ENCODE measurements at places on chromosomes 1 and 21. TPM values are rescaled to one million over a fixed set of nuclear protein-coding genes. Genes with fewer than 3 reads are reported as not detected.

DNA sequence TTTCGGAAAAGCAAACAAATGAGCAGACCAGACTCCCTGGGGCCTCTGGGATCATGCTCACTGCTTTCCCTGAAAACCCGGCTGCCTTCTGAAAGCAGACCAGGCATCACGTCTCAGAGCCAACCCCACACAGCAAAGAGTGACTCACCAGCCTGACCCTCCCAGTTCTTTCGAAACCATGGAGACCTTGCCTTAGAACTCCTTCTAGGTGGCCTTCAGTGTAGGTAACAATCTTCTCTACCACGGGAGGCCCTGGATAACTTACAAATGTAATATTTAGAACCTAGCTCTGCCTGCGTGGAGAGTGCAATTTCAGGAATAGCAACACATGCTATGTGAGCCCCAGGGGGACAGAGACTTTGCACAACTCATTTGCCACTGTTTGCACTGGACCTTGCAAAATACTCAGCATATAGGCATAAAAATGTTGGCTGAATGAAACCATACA, 105.2 kb downstream of the SUSD4 start:
- no peak for DNase-seq
- H3K36me3 ChIP-seq: no peaks in the 10 kb centered on the region
- no peak overlapping the region for H3K27ac ChIP-seq
- H3K4me3 ChIP-seq: no peak overlapping the region
- peaks cover 16% of the 10 kb centered on the region for H3K27me3 ChIP-seq

DNA sequence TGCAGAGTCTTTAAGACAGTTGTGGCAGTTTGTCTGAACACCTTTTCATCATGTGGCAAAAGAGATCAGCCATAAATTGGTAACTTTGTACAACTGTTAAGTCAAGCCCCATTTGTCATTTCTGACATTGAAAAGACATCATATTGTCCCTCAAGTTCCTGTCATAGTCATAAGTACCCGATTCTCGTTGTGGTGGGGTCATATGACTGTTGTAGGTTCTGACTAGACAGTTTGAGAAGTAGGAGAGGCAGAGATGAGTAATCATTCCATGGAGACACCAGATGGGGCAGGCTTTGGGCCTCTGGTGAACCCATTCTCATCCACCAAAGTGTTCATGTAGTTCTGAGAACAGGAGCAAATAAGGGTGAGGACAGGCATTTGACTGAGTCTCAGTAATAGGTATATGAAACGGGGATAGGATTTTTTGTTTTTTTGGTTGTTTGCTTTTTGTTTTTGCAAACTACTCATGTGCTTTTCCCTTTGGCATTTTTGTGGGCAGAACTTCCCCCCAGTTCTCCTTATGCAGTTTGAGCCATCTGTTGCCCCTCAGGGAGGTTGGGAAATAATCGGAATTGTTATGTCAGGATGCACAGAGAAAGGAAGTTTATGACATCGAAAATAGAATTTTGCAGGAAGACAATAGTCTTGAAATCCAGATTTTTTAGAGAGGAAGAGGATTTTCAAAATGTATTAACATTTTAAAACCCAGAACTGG, 86.9 kb upstream of the KCNE2 start:
- H3K4me1 ChIP-seq: peaks cover 34% of the 10 kb centered on the region
- DNase-seq: no peak
- H3K36me3 ChIP-seq: no peaks in the 10 kb centered on the region
- H3K27me3 ChIP-seq: peaks cover 6% of the 10 kb centered on the region
- H3K27ac ChIP-seq: no peak overlapping the region

- H3K27ac ChIP-seq: peak overlapping the region; percentile 82
- no peak for DNase-seq
- no peaks in the 10 kb centered on the region for H3K27me3 ChIP-seq
Observed at GRCh38 chr1:214280386-214281020, 456 bp upstream of the SMYD2 start.

DNA sequence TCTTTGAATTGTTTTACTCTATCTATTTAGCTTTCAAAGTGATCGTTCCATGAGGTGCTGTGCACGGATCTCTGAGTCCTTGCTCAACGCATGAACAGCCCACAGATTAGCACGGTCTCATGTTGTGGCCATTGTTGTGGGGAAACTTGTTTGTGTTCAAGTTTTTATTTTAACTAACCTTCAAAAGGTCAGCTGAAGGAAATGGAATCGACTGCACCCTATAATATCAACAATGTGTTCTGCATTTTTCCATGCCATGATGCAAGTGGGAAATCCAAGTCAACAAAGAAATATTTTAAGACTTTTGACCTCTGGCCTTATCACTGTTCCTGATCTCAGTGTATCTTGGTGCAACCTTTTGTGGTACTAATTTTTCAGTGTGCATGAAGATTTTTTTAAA, 6.1 kb downstream of the SH2D1B start:
- peaks cover 8% of the 10 kb centered on the region for H3K4me1 ChIP-seq
- no peaks in the 10 kb centered on the region for H3K36me3 ChIP-seq
- H3K4me3 ChIP-seq: no peak overlapping the region
- no peak for DNase-seq
- no peak overlapping the region for H3K27ac ChIP-seq
- peaks cover 2% of the 10 kb centered on the region for H3K27me3 ChIP-seq

The KDF1 gene
- total RNA-seq: not detected

GRCh38 chr1:157136133-157136532, 2.1 kb downstream of the ETV3 start:
- no peak for DNase-seq
- peaks cover 43% of the 10 kb centered on the region for H3K36me3 ChIP-seq
- peak overlapping the region; percentile 88 for H3K27ac ChIP-seq
- H3K4me1 ChIP-seq: peaks cover 31% of the 10 kb centered on the region
- H3K27me3 ChIP-seq: no peaks in the 10 kb centered on the region

The GBP2 gene
- 1.6 TPM for total RNA-seq

The NCAM2 gene
- 135 TPM for total RNA-seq

- DNase-seq: no peak
- no peak overlapping the region for H3K4me3 ChIP-seq
- no peak overlapping the region for H3K27ac ChIP-seq
- H3K4me1 ChIP-seq: peaks cover 37% of the 10 kb centered on the region
- H3K36me3 ChIP-seq: no peaks in the 10 kb centered on the region
Observed at GRCh38 chr1:162171111-162171510, 101.6 kb downstream of the NOS1AP start.

DNA sequence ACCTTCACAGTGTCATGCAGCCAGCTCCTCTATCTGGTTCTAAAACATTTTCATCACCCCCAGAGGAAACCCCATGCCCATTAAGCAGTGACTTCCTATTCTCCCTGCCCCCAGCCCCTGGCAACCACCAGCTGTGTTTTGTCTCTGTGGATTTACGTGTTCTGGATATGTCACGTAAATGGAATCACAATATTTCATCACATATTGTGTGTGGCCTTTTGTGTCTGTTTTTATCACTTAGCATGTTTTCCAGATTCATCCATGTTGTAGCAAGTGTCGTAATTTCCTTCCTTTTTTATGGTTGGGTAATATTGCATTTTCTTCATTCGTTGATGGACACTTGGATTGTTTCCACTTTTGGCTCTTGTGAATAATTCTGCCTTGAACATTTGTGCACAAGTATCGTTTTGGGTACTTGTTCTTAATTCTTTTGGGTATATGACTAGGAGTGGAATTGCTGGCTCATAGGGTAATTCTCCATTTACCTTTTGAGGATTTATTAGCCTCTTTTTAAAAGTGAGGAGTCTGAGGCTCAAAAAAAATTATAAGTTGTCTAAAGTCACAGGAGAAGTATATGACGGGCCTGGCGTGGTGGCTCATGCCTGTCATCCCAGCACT, 127.0 kb downstream of the MRPS6 start:
- H3K27me3 ChIP-seq: no peaks in the 10 kb centered on the region
- H3K27ac ChIP-seq: no peak overlapping the region
- peaks cover 68% of the 10 kb centered on the region for H3K4me1 ChIP-seq

- H3K27me3 ChIP-seq: no peaks in the 10 kb centered on the region
- DNase-seq: no peak
- peaks cover 60% of the 10 kb centered on the region for H3K36me3 ChIP-seq
- H3K4me3 ChIP-seq: no peak overlapping the region
- H3K4me1 ChIP-seq: no peaks in the 10 kb centered on the region
- no peak overlapping the region for H3K27ac ChIP-seq
Observed at GRCh38 chr1:25973610-25974321, 24.1 kb downstream of the PAFAH2 start.

DNA sequence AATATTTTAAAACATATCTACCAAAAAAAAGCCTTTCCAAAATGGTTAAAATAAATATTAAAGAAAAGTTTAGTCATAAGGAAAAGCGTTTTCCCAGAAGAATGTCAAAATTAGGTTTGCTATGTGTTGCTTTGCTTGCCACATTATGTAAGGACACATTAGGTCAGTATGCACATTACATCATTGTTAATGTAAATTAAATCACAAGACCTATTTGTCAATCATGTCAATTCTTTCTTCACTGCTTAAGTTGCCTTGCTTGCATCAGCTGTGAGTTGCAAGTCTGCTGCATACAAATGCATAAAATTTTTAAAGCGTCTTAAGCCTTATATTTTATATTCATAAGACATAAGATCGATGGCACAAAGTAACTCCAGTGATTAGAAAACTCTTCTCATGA, 448.9 kb downstream of the PCP4 start:
- no peak for DNase-seq
- no peaks in the 10 kb centered on the region for H3K4me1 ChIP-seq
- no peaks in the 10 kb centered on the region for H3K27me3 ChIP-seq
- H3K27ac ChIP-seq: no peak overlapping the region
- no peaks in the 10 kb centered on the region for H3K36me3 ChIP-seq
- no peak overlapping the region for H3K4me3 ChIP-seq

All from osteocyte (in vitro differentiated cells).